Stimulated activated CD4-positive, alpha-beta T cell treated with anti-CD3 and anti-CD28 coated beads, Interleukin-1b, Interleukin-23, amount 100 ng/mL, for 1 hour (primary cell): ENCODE measurements at places on chromosomes 12 and 14.

GRCh38 chr12:106645074-106645421 lies 62.2 kb downstream of the RFX4 start:
- DNase-seq, result no peak

DNA sequence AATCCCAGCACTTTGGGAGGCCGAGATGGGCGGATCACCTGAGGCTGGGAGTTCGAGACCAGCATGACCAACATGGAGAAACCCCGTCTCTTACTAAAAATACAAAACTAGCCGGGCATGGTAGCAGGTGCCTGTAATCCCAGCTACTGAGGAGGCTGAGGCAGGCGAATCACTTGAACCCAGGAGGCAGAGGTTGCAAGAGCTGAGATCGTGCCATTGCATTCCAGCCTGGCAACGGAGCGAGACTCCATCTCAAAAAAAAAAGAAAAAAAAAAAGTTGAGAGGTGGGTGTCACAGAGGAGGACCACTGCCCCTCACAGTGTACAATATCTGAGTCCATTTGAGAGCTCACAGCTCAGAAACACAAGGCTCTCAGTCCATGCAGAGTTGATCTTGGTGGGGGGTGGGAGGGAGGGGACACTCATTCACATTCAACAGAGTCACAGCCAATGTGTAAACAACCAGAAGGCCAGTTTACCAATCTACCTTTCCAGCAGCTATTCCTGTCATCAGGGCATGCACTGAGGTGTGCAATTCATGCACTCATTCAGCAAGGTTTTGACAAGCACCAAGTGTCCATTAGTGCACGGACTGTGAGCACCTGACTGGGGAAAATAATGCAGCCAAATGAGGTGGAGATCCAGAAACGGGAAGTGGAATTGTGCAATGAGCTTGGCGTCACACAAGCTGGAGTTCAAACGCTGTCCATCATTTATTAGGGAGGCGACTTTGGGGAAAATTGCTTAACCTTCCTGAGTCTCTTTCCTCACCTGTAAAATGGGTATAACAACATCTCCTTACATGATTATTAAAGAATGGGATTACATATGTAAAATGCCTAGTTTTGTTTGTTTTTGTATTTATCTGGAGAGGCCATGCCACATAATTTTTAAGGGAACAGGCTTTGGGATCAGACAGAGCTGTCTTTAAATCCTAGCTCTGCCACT lies 4.4 kb upstream of the EIF5 start:
- no peak for DNase-seq

GRCh38 chr14:63800651-63801375 lies 52.0 kb upstream of the SYNE2 start:
- no peak for DNase-seq

DNA sequence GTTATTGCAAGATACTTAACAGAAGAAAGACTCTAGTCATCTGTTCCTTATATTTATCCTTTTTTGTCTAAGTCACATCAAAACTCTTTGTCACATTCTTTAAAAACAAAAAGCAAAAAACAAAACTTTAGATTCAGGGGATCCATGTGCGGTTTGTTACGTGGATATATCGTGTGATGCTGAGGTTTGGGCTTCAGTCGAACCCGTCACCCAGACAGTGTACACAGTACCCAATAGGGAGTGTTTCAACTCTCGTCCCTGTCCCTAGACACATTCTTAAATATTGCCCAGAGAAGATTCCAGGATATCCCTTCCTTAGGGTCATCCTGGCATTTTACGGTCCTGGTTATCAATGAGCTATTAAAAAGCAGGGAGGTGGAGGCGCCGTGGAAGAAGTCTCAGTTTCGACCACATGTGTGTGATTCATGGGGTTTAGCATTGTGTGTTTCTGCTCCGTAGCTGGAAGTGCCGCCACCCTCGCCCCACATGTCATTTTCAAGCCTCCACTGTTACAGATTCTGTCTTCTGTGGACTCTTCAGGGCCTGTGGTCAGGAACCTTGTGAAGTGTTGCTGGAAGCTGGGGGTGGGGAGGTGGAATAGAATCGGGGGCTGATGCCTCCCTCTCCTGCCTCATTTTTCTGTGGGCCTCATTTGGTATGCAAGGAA lies 19.9 kb downstream of the CCND2 start:
- DNase-seq, result no peak

DNA sequence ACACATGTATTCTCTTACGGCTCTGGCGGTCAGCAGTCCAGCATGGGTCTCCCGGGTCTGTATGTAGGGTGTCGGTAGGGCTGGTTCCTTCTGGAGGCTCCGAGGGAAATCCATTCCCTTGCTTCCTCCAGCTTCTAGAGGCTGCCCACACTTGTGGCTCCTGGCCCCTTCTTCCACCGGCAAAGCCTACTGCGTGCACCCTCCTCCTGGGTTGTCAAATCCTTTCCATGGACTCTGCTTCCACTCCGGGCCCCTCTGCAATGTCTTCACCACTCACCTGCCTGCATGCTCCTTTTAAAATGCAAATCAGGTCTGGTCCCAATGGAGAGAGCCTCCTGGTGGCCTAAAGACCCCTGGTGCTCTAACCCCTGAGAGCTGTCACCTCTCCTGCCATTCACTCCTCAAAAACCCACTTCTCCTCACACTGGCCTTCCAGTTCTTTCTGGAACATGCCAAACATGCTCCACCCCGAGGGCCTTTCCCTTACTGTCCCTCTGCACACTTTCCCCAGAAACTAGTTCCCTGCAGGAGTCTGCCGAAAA lies 108.5 kb downstream of the DICER1 start:
- no peak for DNase-seq
